ENCODE measurements at places on chromosomes 2 and 18.

GRCh38 chr18:71678144-71678543 lies 866.0 kb downstream of the CBLN2 start:
- DNase-seq = no peak

- DNase-seq = no peak
Observed at GRCh38 chr2:67660871-67661270, 263.7 kb downstream of the ETAA1 start.

DNA sequence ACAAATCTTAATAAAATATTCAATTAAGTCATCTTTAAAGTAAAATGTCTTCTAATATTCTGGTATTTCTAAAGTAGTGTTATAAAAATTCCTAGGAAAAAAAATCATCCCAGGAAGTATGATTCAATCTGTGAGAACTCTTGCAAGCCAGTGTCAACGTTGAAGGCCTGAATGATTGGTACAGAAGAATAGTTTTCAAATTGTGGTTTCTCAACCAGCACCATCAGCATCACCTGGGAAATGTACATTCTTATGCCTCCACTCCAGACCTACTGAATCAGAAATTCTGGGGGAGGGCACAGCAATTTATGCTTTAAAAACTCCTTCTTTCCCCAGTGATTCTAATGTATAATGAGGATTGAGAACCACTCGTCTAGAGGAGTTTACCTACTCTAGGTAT lies 62.3 kb upstream of the C2orf15 start:
- no peak for DNase-seq

- DNase-seq = no peak
Observed at GRCh38 chr2:10400978-10401951, 46.9 kb downstream of the ODC1 start.

GRCh38 chr18:25727281-25727985 lies 363.0 kb downstream of the SS18 start:
- DNase-seq = peak; percentile 65

- DNase-seq = no peak
Observed at GRCh38 chr18:22734791-22735627, 198.1 kb upstream of the RBBP8 start.

DNA sequence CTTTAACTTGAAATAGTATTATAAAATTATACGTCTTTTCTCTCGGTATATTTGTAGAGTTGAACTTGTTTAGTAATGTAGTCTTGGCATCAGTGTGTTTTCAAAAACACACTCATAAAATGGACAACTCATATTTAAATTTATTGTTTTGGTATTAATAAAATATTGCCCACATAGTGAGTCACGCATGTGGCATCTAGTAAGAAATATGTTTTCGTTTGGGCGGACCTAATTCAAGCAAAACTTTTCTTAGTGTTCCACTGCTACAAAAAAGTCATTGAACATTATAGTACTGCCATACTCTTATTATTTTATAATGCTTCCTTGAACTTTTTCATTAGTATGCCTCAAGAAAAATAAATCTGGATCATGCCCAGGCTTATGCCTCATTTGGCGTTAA lies 31.1 kb upstream of the FAM237A start:
- DNase-seq = no peak

- DNase-seq = no peak
Observed at GRCh38 chr2:86453836-86454235, 12.7 kb downstream of the KDM3A start.

GRCh38 chr18:22971038-22971437 lies 37.9 kb downstream of the RBBP8 start:
- no peak for DNase-seq

GRCh38 chr2:162579986-162580385 lies 236.1 kb downstream of the GCA start:
- DNase-seq = no peak

DNA sequence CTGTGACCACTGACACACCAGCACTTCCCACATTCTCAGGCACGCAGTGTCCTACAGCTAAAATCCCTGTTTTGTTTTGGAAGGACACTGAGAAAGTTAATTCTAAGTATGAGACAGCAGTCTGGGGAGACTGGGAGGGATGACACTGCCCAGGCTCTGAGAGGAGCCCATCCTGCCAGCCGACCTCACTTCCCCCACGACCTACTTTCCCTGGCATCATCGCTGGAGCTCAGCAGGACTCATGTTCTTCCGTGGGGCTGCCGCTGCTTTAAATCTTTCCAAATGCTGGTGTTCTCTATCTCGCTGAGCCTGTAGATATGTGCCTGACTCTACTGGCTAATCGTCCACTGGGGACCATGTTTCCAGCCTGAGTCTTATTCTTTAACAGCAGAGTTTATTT lies 68.8 kb upstream of the TMEM200C start:
- DNase-seq = no peak

- DNase-seq = no peak
Observed at GRCh38 chr2:47002480-47003381, 87.1 kb upstream of the MCFD2 start.

DNA sequence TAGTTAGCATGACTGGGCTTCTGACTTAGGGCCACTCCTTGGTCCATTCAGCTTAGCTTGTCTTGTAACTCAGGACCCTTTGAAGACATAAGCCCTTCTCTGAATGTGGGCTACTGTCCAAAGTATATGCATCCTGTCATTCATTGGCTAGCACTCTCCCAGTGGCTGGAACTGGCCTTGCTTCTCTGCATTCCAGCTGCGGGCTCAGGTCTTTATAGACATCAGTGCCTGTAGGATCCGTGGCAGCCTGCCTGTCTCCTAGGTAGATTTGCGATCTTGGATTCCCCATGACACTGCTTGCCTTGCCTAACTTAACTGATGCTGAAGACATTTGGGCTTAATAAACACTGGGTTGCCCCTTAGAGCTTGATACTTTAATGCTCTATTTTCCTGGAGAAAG lies 170.1 kb downstream of the DCC start:
- DNase-seq = no peak

DNA sequence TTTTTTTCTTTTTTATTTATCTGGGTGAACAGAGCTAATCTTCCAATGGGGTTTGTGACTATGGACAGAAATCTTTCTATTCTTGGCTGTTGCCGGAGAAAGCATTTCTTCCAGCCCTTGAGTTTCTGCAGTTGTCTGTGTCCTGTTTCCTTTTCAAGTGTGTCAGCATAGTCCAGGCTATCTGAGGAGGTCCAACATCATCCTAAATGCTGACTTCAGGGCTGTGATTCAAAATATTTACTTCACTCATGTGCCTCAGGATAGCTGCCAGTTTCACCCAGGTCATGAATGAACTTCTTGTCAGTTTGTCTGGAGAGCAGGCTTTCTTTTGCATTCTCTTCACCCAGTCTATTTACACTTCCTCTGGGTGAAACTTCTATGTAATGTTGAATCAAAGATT lies 27.9 kb downstream of the ITGAV start:
- no peak for DNase-seq

GRCh38 chr2:226508683-226509082 lies 290.9 kb downstream of the IRS1 start:
- no peak for DNase-seq

- no peak for DNase-seq
Observed at GRCh38 chr2:88828397-88829137, 137.1 kb downstream of the RPIA start.

DNA sequence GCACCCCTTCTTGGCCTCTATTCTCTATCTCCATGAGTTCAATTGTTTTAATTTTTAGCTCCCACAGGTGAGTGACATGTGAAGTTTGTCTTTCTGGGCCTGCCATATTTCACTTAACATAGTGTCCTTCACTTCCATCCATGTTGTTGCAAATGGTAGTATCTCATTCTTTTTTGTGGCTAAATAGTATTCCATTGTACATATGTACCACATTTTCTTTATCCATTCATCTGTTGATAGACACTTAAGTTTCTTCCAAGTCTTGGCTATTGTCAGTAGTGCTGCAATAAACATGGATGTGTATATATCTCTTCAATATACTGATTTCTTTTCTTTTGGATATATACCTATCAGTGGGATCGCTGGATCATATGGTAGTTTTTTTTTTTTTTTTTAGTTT lies 9.0 kb downstream of the STRADB start:
- no peak for DNase-seq

- no peak for DNase-seq
Observed at GRCh38 chr2:234401426-234401825, 95.5 kb downstream of the ARL4C start.

DNA sequence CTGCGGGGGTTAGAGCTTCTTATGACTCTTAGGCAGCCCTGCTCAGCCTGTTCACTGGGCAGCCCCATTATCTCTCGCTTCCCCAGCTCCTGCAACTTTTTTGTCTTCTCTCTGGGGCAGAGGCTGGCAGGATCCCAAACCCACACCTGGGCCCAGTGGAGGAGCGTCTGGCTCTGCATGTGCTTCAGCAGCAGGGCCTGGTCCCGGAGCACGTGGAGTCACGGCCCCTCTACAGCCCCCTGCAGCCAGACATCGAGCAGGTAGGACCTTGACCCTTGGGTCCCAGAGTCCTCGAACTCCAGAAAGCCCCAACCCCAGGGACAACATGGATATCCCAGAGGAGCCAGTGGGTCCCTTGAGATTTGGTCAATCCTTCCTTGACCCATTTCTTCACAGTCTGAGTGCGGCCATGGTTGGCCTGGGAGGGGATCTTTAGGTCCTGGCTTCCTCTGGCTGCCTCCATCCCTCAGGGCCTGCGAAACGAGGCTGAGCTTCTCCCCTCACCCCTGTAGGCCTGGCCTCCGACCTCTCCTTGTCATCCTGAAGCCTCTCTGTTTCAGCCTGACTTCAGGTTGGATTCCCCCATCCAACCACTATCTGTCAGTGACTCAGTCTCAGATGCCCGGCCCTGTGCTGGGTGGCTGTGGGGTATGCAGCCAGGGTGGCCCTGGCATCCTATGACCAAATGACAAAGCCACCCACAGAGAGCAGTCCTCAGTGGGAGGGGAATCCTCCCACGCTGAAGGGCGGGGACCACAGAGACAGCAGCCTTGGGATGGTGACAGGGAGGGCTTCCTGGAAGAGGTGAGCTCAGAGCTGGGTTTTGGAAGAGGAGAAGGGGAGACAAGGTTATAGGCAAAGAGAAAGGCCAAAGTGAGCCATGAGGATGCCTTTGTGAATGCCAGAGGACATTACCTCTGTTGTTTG lies 214.2 kb downstream of the DYSF start:
- peak; percentile 84 for DNase-seq

- DNase-seq = no peak
Observed at GRCh38 chr18:59459369-59460071, 100.5 kb upstream of the LMAN1 start.

GRCh38 chr2:145161656-145162055 lies 641.7 kb upstream of the ZEB2 start:
- DNase-seq = no peak

DNA sequence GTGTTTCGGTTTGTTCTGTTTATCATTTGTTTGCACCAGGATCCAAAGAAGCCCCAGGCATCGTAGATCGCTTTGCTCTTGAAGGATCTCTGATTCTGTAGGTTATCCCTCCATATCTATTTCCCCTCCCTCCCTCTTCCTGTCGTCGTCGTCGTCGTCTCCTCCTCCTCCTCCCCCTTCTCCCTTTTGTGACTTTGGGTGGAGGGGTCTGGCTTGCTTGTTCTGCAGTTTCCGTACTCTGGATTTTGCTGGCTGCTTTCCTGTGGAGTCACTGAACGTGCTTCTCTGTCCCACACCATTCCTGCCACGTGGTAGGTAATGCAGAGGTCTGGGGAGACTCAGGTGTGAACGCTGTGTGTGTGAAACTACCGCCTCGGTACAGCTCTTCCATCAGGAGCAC lies 225.0 kb downstream of the LDLRAD4 start:
- no peak for DNase-seq

GRCh38 chr2:18483896-18484295 lies 76.6 kb downstream of the RDH14 start:
- no peak for DNase-seq

GRCh38 chr2:20378891-20379519 lies 28.4 kb upstream of the PUM2 start:
- DNase-seq = peak; percentile 81

DNA sequence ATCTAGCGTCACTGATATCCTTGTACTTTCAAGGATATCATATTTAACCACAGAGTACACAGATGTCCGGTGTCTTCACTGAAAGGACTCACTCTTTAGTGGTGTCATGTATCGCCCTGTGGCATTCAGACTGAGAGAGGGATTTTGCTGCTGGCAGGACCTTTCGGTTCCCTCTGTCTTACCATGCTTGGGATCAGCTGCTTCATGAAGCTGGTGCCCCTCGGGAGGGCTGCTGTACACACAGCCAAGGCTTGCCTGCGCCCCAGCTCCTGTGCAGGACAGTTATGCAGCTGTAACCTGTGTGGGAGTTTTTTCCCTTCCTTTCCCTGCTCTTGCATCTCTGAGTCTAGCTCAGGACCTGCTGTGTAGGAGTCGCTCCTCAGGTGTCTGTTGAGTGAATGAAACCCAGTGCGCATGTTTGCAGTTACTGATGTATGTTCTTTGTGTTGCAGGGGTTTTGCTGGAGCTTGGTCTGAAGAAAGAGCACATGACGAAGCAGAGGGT lies 64.4 kb downstream of the GREB1 start:
- no peak for DNase-seq

GRCh38 chr2:240628808-240629618 lies 3.7 kb downstream of the GPR35 start:
- DNase-seq = no peak

- DNase-seq = no peak
Observed at GRCh38 chr2:15226661-15227060, 334.5 kb downstream of the NBAS start.

DNA sequence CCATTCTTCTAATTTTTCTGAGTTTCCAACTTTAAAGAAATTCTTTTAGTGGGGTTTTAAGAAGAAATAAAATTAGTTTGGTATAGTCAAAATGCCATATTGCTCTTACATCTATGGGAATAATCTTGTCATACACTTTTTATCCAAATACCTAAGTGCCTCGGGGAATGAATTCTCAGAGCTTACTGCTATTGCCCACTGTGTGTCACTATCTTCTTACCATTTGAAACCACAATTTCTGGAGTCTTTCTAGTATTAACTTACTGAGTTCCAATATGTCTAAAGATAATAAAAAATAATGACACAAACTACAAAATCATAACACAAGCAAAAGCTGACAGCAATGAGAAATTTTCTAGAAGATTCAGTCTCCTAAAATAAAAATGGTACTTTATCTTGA lies 23.7 kb upstream of the DNAH6 start:
- peak; percentile 15 for DNase-seq

GRCh38 chr2:217301142-217301925 lies 441.5 kb upstream of the TNP1 start:
- DNase-seq = no peak

- DNase-seq = no peak
Observed at GRCh38 chr2:191051177-191051576, 37.2 kb upstream of the STAT1 start.

DNA sequence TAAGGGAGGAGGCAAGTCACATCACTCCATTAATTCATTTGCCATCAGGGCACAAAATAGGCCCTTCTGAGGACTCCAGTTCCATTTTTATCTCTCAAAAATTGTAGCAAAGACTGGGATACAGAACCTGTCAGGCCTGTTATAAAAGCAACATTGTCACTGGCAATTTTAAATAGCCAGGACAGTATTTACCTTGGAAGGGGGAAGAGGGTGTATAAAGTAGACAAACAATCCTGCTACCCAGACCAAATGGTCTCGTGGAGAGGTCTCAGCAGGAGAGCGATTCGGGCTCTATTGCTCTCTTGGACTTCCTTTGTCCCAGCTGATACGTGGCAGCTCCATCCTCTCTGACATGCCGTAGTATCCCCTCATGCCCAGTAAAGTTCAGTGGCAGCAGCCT lies 740.3 kb upstream of the HS6ST1 start:
- DNase-seq = no peak

GRCh38 chr2:196591621-196592022 lies 47.9 kb upstream of the CCDC150 start:
- no peak for DNase-seq

GRCh38 chr2:109128616-109129355 lies at the start of gene SH3RF3:
Gene SH3RF3, plus strand, starts transcription at chr2:109129205.
- peak; percentile 73 for DNase-seq

GRCh38 chr2:241538838-241539615 lies 19.5 kb upstream of the BOK start:
- no peak for DNase-seq

All from SJSA1 (cell line).